Thoracic aorta (tissue), 2 donors: ENCODE measurements at places on chromosomes 2 and 18. TPM values are rescaled to one million over a fixed set of nuclear protein-coding genes. Genes with fewer than 3 reads are reported as not detected.

Gene CLEC4F
- not detected for total RNA-seq

Gene TMEM178A
- total RNA-seq, result 5.4 TPM

Gene DYSF
- 15.2 TPM for total RNA-seq

Gene SALL3
- total RNA-seq, result not detected

Gene HOXD8
- 11.2 TPM for total RNA-seq

Gene DDX18
- 67.9 TPM for total RNA-seq

Gene GNLY
- 1.5 TPM for total RNA-seq

Gene GTF2A1L
- total RNA-seq, result 1.6 TPM

- no peak overlapping the region for H3K4me3 ChIP-seq
- no peaks in the 10 kb centered on the region for H3K27me3 ChIP-seq
- H3K27ac ChIP-seq, result no peak overlapping the region
- DNase-seq, result no peak
- H3K4me1 ChIP-seq, result no peaks in the 10 kb centered on the region
- H3K36me3 ChIP-seq, result no peaks in the 10 kb centered on the region
Measured at GRCh38 chr18:44325903-44326635, 354.6 kb upstream of the SETBP1 start.

GRCh38 chr2:236395067-236395466 is 130.9 kb upstream of the ASB18 start:
- H3K4me1 ChIP-seq, result no peaks in the 10 kb centered on the region
- no peaks in the 10 kb centered on the region for H3K36me3 ChIP-seq
- H3K4me3 ChIP-seq, result no peak overlapping the region
- DNase-seq, result no peak

- no peak for DNase-seq
- H3K27me3 ChIP-seq, result no peaks in the 10 kb centered on the region
- H3K27ac ChIP-seq, result no peak overlapping the region
- H3K4me3 ChIP-seq, result no peak overlapping the region
Measured at GRCh38 chr2:100577777-100578176, 15.0 kb downstream of the PDCL3 start.

GRCh38 chr2:223008162-223008561 is 43.8 kb upstream of the KCNE4 start:
- no peak overlapping the region for H3K4me3 ChIP-seq
- no peaks in the 10 kb centered on the region for H3K36me3 ChIP-seq
- no peak for DNase-seq
- no peaks in the 10 kb centered on the region for H3K4me1 ChIP-seq

- no peaks in the 10 kb centered on the region for H3K36me3 ChIP-seq
- H3K4me3 ChIP-seq, result no peak overlapping the region
- no peak overlapping the region for H3K27ac ChIP-seq
Measured at GRCh38 chr2:205865905-205866441, 183.7 kb downstream of the NRP2 start.

DNA sequence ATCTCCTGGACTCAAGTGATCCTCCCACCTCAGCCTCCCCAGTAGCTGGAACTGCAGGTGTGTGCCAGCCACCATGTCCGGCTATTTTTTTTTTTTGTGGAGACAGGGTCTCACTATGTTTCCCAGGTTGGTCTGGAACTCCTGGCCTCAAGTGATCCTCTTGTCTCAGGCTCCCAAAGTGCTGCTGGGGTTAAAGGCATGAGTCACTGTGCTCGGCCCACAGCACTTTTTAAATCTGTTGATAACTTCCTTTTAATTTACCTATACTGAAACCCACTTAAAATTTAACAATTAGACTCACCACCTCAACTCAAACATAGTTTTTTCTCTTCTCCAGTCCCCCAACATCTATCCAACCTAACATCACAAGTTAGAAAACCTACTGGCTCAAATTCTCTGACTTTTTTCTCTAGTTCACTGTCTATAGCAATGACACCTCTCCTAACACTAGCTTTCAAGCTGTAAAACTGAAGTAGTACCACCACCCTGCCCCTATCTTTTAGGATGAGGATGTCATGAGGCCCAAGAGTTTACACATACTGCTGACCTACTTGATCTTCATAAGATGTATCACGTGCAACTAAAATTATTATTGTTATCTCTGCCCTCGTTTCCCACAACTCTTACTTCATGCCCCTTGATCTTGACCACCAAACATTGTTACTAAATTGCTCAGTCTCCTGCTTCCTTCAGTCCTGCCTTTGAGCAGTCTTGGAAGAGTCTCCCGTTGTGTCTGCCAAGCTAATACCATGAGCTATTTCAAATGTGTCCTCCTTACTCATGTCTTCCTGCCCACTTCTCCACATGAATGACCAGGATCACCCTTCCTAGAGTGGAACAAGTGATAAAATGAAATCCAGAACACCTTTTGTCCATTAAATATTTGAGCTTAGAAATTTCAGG is 142.3 kb upstream of the ZFP36L2 start:
- DNase-seq, result no peak
- peaks cover 47% of the 10 kb centered on the region for H3K4me1 ChIP-seq
- H3K36me3 ChIP-seq, result no peaks in the 10 kb centered on the region
- H3K27me3 ChIP-seq, result no peaks in the 10 kb centered on the region
- no peak overlapping the region for H3K4me3 ChIP-seq

DNA sequence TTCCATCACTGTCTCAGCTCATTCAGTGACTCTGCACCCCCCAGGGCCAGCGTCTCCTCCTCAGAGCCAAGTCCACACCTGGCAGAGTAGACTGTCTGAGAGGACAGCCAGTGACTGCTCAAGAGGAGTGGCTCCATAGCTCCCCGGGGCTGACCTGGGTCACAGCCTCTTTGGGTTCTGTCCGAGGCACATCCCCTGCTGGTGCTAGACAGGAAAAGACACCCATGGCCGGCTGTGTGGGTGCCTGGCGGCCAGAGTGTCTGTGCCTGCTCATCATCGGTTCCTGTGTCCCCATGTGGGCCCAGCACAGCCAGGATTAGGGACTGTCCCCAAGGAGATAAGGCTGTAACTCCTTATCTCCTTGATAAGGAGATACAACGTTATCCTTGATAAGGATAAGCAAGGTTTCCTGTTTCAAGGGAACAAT is 3.5 kb upstream of the CROCC2 start:
- H3K36me3 ChIP-seq, result no peaks in the 10 kb centered on the region
- no peaks in the 10 kb centered on the region for H3K4me1 ChIP-seq
- H3K27me3 ChIP-seq, result no peaks in the 10 kb centered on the region
- no peak overlapping the region for H3K4me3 ChIP-seq

- no peaks in the 10 kb centered on the region for H3K36me3 ChIP-seq
- no peaks in the 10 kb centered on the region for H3K4me1 ChIP-seq
- no peak overlapping the region for H3K4me3 ChIP-seq
- no peak for DNase-seq
- no peak overlapping the region for H3K27ac ChIP-seq
- no peaks in the 10 kb centered on the region for H3K27me3 ChIP-seq
Measured at GRCh38 chr18:73245345-73245744, 377.6 kb upstream of the NETO1 start.

DNA sequence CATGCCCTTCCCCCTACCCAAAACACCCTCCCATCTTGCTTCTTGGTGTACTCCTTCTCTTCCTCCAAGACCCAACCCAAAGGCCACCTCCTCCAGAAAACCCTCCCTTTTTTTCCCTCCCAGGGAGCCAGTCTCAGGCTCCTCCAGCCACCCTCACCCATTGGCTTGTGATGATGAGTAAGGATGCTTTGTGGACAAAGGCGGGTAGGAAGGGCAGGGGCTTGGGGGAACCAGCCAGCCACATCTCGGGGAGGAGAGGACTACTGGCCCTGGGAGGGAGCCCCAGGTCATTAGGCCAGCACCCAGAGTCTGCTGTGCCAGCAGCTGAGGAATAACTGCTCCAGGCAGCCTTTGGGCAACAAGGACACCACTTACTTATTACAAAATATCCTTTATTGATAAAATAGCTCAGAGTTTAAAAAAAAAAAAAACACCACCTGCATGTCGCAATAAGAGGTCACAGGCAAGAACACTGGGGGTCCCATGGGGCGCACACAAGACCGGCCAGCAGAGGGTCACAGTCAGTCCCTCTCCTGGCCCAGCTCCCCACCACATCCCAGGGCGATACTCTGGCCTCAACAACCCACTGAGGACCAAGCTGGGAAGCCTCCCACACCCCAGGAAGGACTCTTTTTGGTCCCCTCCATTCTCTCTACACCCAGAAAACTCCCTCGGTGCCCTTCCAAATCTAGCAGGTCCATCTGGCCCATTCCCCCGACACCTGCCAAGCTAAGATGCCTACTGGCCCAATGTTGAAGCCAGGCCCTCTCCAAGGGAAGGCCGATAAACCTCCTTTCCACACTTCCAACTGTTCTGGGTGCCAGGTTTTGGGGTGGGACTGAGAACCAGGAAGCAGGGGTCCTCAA is 3.6 kb downstream of the ADRA2B start:
- H3K4me3 ChIP-seq, result no peak overlapping the region
- no peaks in the 10 kb centered on the region for H3K36me3 ChIP-seq
- no peak for DNase-seq
- H3K4me1 ChIP-seq, result peaks cover 7% of the 10 kb centered on the region
- no peak overlapping the region for H3K27ac ChIP-seq

DNA sequence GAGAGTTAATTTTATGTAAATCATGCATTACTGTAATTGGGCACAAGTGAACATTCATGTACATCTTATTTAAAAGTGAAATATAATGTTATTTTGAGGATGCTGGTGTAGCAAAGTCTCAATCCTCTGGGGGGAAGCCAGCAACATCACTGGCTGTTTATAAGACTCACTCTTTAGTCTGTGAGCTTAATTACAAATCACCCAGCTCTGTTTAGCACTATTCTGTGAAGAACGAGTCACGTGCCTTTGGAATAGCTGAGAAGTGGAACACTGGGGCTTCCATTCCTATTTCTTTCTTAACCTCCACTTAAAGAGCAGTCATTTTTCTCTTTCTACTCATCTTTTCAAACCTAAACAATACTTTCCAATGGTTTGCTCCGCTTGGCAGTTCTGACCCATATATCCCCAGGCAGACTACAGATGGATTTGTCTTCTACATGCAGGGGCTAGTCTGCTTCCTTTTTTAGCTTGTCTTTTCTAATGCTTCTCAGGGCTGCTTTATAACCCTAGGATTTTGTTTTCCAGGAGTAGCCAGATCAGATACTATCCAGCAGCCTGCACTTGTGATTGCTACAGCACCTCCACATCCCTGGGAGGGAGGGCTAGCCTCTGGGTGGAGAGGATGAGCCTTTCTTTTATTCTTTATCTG is 95.3 kb upstream of the CAVIN2 start:
- no peaks in the 10 kb centered on the region for H3K27me3 ChIP-seq
- H3K4me1 ChIP-seq, result no peaks in the 10 kb centered on the region
- DNase-seq, result no peak
- H3K4me3 ChIP-seq, result no peak overlapping the region

DNA sequence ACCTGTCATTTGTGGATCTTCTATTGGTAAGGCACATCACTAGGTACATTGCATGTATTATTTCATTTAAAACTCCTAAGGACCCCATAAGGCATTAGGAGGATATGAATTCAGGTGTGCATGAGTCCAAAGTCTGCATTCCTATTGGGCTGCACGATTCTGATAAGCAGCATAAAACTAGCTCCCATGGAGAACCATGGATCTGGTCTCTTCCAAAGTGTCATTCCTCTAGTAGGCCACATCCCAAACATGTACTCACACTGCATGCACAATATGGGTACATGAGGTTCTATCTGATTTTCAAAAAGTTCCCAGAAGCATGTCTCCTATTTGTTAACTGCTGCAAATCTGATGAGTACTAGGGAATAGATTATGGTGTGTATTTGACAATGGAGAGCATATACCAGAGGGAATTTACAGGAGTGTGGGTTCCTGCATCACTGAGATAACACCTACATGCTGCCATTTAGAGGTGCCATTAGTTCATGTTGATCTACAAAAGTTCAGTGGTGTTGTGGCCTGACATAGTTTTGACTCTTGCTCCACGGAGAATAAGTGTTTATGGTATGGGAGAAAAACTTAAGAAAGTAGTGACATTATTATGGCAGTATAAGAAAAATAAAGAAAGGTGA is 11.3 kb downstream of the CYTIP start:
- no peaks in the 10 kb centered on the region for H3K27me3 ChIP-seq
- H3K4me3 ChIP-seq, result no peak overlapping the region
- no peak for DNase-seq
- H3K27ac ChIP-seq, result no peak overlapping the region
